GM20000 (cell line): ENCODE measurements at places on chromosomes 2 and 18.

- no peak for DNase-seq
Measured at GRCh38 chr2:237064203-237065070, 21.3 kb upstream of the COPS8 start.

GRCh38 chr2:109438146-109438545 lies 175.6 kb downstream of the SEPTIN10 start:
- no peak for DNase-seq

GRCh38 chr2:120316071-120316470 lies 29.9 kb upstream of the INHBB start:
- no peak for DNase-seq

- DNase-seq: no peak
Measured at GRCh38 chr2:8277921-8278571, 403.8 kb upstream of the ID2 start.

GRCh38 chr2:120482334-120482733 lies 136.4 kb downstream of the INHBB start:
- no peak for DNase-seq

DNA sequence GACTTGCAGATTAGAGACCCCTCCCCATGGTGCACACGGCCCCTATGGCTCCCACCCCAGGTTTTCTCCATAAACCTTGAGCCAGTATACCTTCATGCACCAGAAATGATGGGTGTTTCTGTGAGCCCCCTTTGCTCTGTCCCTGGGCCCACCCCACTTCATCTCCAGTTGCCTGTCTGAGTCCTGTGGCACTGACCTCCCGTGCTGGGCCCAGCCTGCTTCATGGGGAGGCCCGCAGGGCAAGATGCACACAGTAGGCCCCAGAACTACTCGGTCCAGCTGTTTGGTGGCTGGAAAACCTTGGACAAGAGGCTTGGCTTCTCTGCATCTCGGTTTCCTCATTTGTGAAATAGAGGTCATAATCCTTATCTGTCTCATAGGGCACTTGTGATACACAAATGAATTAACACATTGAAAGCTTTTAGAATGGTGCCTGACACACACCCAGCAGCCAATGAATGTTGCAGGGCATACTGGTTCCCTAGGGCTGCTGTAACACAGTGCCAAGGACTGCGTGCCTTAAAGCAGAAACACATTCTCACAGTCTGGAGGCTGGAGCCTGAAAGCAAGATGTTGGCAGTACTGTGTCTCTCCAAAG lies 58.4 kb downstream of the SH3BP4 start:
- DNase-seq: no peak

GRCh38 chr2:36561237-36561944 lies 36.6 kb downstream of the FEZ2 start:
- no peak for DNase-seq

- DNase-seq: no peak
Measured at GRCh38 chr18:336713-337112, 68.9 kb upstream of the THOC1 start.

DNA sequence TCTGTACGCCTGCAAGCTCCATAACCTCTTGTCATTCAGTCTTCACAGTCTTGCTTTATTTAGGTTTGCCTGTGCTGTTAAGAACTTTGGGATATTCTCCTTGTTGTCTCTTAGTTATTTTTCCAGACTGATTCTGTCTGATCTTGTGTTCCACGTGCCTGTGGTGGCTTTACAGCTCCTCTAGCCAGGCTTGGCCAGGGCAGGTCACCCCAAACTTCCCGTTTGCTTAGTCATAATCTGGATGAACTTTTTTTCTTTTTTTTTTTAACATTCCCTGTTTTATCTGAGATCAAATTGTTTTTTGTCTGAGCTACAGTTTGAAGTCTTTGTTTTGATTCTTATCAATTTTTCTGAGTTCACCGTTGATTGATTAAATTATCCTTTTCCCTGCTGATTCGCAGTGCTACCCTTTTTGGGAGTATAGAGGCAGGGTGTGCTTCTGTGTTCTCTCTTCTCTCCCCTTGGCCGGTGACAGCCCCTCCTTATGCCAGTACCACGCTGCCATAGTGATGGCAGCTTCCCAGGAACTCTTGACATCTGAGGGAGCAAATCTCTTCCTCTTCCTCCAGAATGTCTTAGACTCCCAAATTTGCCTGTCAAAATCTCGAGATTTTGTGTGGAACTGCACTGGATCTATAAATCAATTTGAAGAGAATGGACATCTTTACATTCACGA lies 2.5 kb downstream of the SP100 start:
- no peak for DNase-seq

- no peak for DNase-seq
Measured at GRCh38 chr2:5889519-5889918, 197.3 kb downstream of the SOX11 start.

- DNase-seq: no peak
Measured at GRCh38 chr2:43110442-43110871, 115.9 kb downstream of the ZFP36L2 start.

GRCh38 chr18:8701546-8702118 lies 3.7 kb upstream of the MTCL1 start:
- DNase-seq: no peak

- peak; percentile 32 for DNase-seq
Measured at GRCh38 chr18:34977838-34978532, 63.2 kb upstream of the MAPRE2 start.

GRCh38 chr2:39210846-39211245 lies 32.9 kb downstream of the CDKL4 start:
- DNase-seq: no peak

- peak; percentile 12 for DNase-seq
Measured at GRCh38 chr2:211867845-211868451, 670.7 kb downstream of the ERBB4 start.

- DNase-seq: no peak
Measured at GRCh38 chr2:33181466-33181865, 234.7 kb downstream of the LTBP1 start.

DNA sequence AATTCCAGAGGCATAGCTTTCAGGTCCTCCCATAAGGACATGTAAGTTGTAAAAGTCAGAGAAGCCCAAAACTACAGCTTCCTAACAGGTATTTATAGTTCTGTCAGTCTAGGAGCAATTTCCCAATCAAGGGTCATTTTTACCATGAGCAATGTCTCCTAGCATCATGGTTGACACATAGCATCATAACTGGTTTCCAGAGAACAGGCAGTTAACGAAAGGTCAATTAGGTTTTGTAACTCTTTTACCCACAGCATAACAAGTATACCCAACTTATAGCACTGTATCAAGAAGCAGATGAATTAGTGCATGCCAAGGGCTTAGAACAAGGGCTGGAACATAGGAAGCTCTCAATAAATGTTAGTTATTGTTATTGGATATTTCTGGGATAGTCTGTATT lies 110.1 kb downstream of the MREG start:
- DNase-seq: no peak

GRCh38 chr18:63445037-63445436 lies 22.8 kb upstream of the VPS4B start:
- DNase-seq: no peak

- DNase-seq: no peak
Measured at GRCh38 chr18:21901423-21901945, 160.9 kb downstream of the MIB1 start.

DNA sequence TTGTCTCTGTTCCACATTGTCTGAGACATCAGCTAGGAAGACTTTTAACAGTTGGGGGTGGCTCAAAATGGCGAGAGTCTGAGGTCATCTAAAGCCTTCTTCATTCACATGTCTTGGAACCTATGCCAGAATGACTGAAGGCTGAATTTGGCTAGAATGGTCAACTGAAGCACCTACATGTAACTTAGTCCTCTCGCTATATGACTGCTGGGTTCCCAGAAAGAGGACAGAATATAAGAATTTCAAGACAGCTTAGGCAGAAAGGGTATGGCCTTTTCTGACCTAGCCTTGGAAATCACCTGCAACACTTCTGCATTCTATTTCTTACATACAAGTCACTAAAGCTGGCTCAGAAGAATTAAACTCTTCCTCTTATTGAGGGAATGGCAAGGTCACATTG lies 75.6 kb upstream of the OTX1 start:
- DNase-seq: no peak

DNA sequence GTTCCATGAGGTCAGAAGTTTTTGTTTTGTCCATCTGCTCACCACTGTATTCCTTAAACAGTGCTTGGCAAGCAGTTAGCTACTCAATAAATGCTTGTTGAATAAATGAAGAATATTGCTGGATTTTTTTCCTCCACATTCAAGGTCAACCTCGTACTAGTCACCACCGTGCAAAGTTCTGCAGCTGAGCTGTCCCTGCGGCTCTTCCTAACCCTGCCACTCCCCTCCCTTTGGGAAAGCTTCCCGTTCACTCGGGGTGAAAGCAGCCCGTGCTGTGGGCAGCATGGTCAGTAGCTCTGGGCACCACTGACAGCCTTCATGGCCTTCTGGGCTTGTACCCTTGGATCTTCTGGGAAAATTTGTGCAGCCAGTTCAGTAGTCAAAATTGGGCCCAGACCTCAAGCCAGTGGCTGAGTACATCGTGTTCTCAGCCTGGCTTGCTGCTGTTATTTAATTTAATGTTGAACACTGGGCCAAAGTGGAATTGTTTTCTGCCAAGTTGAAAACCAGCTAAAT lies 469.3 kb upstream of the RAB12 start:
- DNase-seq: no peak

- no peak for DNase-seq
Measured at GRCh38 chr2:190099890-190100697, 37.6 kb upstream of the MSTN start.

- DNase-seq: no peak
Measured at GRCh38 chr2:217158928-217159327, 299.1 kb upstream of the TNP1 start.

DNA sequence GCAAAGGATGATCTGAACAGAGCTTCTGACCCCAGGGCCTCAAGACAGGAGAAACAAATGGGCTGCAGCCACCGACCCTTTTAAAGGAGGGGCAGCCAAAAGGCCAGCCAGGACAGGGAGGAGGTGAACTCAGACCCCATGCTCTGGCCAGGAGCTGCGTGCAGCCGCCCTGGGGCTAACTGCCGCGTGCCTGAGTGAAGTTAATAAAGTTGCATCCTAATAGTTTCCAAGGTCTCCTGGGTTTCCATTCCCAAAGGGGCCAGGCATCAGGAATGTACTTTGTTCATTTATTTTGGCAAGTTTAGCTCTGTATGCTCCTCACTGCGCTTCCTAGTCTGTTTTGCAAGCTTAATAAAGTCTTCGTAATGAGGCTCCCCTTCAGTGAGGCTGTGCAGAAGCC lies 60.7 kb downstream of the EN1 start:
- DNase-seq: no peak

DNA sequence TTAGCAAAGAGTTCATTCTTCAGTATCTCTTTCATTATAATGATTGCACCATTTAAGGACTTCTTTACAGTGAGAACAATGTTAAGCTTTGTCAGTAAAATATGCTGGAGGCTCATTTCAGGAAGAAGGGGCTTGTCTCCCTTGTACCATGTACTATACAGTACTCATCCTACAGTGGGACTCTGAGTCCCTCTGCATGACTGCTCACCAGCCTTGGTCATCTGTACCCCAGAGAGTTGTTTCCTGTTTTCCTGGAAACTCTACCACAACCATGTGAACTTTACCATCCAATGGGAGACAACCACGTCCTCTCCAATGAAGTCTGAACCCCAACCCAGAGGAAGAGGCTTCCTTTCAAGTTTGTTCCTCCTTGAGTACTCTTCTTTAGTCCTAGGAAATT lies 1171.1 kb upstream of the CRIM1 start:
- DNase-seq: no peak

DNA sequence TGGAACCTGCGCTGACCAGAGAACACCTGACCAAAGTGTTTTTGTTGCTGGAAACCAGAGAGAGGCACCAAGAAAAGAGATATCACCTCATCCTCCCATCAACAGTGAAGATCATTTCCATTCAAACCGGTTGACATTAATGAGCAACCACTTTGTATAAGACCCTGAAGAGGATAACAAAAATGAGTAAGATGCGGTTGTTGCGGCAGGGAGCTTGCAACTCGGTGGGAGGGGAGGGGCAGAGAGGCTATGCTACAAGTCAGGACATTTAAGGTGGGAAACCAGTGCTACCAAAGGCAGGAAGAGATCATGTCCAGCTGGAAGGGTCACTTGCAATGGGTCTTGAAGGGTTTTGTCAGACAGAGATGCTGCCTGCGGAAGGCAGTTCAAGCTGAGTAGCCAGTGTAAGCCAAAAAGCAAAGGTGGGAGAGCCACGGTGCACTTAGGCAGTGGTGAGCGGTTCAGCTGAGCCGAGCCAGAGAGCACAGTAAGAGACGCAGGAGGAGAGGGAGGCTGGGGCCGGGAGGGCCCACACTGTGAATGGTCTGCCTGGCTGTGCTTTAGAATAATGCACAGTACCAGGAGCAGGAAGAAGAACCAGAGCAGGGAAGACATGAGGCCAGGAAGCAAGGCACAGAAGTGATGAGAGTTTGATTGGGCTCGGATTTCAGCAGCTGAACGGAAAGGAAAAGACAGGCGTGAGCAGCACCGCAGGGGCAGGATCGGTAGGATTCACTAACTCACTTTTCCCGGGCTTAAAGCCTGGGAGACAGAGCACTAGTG lies 24.4 kb upstream of the DTNB start:
- no peak for DNase-seq

- peak; percentile 79 for DNase-seq
Measured at GRCh38 chr2:238256594-238257104, 16.8 kb upstream of the HES6 start.
